NCI-H2029 (cell line): ENCODE measurements at places on chromosomes 11 and 22.

DNA sequence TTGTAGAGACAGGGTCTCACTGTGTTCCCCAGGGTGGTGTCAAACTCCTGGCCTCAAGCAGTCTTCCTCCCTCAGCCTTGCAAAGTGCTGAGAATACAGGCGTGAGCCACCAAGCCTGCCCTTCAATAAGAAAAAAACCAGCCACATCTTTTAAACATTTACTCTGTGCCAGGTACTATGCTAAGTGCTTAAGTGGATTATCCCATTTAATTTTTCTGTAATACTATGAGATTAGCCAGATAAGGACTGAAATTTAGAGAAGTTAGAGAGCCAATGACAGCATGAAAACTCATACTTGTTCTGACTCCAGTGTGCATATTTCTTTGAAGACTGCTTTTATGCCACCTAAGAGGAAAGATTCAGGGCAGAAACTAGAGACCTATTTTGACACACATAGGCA lies 35.7 kb downstream of the PPME1 start:
- DNase-seq, result no peak

- no peak for DNase-seq
Observed at GRCh38 chr11:65870307-65870658, 2.3 kb downstream of the EFEMP2 start.

DNA sequence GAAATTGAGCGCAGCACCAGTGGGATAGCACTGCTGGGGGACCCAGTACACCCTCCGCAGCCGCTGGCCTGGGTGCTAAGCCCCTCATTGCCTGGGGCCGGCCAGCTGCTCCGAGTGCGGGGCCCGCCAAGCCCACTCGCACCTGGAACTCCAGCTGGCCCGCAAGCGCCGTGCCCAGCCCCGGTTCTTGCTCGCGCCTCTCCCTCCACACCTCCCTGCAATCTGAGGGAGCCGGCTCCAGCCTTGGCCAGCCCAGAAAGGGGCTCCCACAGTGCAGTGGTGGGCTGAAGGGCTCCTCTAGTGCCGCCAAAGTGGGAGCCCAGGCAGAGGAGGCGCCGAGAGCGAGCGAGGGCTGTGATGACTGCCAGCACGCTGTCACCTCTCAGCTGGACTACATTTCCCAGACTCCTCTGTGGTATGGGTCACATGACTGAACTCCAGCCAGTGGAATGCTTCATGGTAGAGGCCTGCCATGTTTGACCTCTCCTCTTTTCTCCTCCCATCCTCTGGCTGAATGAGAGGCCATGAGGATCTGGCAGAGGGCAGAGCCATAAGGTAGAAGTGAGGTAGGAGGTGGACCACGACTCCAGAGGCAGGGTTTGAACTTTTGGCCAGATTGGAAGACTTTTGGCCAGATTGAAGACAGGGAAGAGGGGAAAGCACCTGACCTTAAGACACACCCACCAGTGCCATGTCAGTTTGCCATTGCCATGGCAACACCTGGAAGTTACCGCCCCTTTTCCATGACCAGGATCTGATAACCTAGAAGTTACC lies 6.2 kb downstream of the MRGPRD start:
- no peak for DNase-seq

- DNase-seq, result no peak
Observed at GRCh38 chr11:3747704-3748103, 49.6 kb downstream of the NUP98 start.

DNA sequence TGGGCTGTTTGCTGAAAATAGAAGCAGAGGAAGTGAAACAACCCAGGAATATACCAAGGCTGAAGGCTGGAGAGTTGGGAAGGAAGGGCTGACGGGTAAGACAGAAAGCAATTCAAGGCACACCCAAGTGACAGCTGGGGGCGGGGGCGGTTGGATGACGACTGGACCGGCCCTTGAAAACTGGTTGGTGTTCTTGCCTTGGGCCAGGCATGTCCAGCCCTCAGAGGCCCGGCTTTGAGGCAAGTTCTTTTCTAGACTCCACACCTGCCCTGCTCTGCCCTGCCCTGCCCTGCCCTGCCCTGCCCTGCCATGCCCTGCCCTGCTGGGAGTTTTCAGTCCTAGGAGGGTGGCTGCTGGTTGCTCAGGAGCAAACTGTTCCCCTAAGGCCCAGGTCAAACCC lies 34.2 kb upstream of the CACNG2 start:
- DNase-seq, result no peak

DNA sequence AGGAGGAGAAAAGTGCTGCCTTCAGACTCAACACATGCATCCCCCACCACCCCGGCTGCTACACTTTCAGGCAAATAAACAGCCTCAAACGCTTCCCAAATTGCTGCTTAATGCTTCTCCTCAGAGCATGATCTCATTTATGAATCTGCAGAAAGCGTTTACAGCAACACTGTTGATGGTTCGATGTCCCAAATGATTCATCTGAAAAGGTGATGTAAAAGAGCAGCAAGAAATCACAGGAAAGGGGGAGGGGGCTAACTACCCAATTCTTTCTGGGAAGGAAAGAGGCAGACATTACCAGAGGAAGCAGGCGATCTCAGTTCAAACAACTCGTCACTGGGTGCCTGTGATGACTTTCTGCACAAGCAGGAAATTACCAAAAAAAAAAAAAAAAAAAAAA lies 119.6 kb downstream of the TENM4 start:
- DNase-seq, result no peak

GRCh38 chr11:14288189-14288935 lies 70.6 kb downstream of the RRAS2 start:
- no peak for DNase-seq
